ENCODE measurements at places on chromosomes 6 and 20. TPM values are rescaled to one million over a fixed set of nuclear protein-coding genes. Genes with fewer than 3 reads are reported as not detected.

The FAM217A gene
- not detected for total RNA-seq

The ZNF831 gene
- 10.8 TPM for total RNA-seq

The ZNF184 gene
- 15.0 TPM for total RNA-seq

The PTCRA gene
- total RNA-seq: not detected

The LTB gene
- 1,438 TPM for total RNA-seq

The TXLNB gene
- total RNA-seq: 0.63 TPM

The AKAP12 gene
- 0.08 TPM for total RNA-seq

The HTR1B gene
- not detected for total RNA-seq

The FAM83C gene
- not detected for total RNA-seq

The PAK1IP1 gene
- 11.7 TPM for total RNA-seq

The ETV7 gene
- total RNA-seq: 5.2 TPM

The TNFRSF21 gene
- 0.10 TPM for total RNA-seq

The SLX4IP gene
- 8.8 TPM for total RNA-seq

The TP53TG5 gene
- total RNA-seq: not detected

The OR2B6 gene
- total RNA-seq: not detected

The BPI gene
- total RNA-seq: not detected

The APOM gene
- 3.8 TPM for total RNA-seq

The FAM162B gene
- not detected for total RNA-seq

The FRMD1 gene
- not detected for total RNA-seq

The NKX2-2 gene
- not detected for total RNA-seq

The RWDD2A gene
- total RNA-seq: 1.6 TPM

The C20orf204 gene
- 3.6 TPM for total RNA-seq

The LINC00237 gene
- total RNA-seq: not detected

The ZNF311 gene
- total RNA-seq: 0.50 TPM

The VGLL2 gene
- total RNA-seq: not detected

The TNNC2 gene
- total RNA-seq: not detected

The RGS17 gene
- not detected for total RNA-seq

The EYA2 gene
- not detected for total RNA-seq

The HINT3 gene
- 9.1 TPM for total RNA-seq

The ZNF391 gene
- 2.2 TPM for total RNA-seq

The TFAP2D gene
- not detected for total RNA-seq

The BIRC7 gene
- not detected for total RNA-seq

The RFX6 gene
- not detected for total RNA-seq

The TTK gene
- 26.2 TPM for total RNA-seq

The NOL7 gene
- 53.8 TPM for total RNA-seq

The PROKR2 gene
- total RNA-seq: not detected

The DEFB114 gene
- not detected for total RNA-seq

The HCRTR2 gene
- total RNA-seq: not detected

The SLC52A3 gene
- not detected for total RNA-seq

The DZANK1 gene
- total RNA-seq: 1.0 TPM

The BMP7 gene
- total RNA-seq: not detected

The PMEPA1 gene
- total RNA-seq: 1.1 TPM

The ISM1 gene
- total RNA-seq: 1.3 TPM

The NFS1 gene
- total RNA-seq: 24.7 TPM

The FOXS1 gene
- total RNA-seq: not detected

The ARFRP1 gene
- total RNA-seq: 58.1 TPM

The SPTLC3 gene
- total RNA-seq: 0.17 TPM

Data from activated naive CD4-positive, alpha-beta T cell treated with anti-CD3 and anti-CD28 coated beads, Interleukin-2, amount 10 ng/mL, durations not matched to agents 5 hours and 36 hours (primary cell).